Dermis microvascular lymphatic vessel endothelial cell (primary cell): ENCODE measurements at places on chromosomes 12 and 14.

GRCh38 chr12:1608713-1609119 is 14.3 kb upstream of the FBXL14 start:
- DNase-seq: no peak

- DNase-seq: peak; percentile 36
These were observed 297.7 kb upstream of the DDHD1 start for GRCh38 chr14:53450871-53451270.

GRCh38 chr12:96822641-96823040 is 84.4 kb upstream of the NEDD1 start:
- no peak for DNase-seq

DNA sequence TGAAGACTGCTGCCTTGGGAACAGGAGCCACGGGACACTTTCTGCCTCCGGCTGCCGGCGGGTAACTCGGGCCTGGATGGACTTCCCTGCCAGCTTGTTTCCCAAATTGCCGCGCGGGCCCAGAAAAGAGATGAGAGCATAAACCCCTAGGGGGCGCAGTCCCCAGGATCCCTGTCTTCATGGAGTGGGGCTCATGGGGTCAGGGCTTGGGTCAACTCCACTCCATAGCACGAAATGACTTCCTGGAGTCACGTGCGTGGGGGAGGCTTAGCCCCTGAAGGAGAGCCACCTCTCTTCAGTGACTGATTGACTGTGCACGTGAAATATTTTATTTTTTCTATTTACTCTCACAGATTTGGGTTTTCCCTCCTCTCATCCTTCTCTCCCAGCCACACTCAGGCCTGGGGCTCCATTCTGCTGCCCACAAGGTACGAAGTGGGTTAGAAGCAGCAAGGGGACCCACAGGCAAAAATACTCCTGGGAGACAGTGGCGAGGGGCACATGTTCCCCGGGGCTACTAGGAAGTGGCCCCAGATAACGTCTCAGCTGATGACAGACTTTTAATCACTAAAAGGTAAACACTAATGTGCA is 10.0 kb downstream of the PGF start:
- no peak for DNase-seq
